ENCODE measurements at places on chromosomes 3 and 15.

GRCh38 chr3:45272032-45272810 lies 46.1 kb upstream of the TMEM158 start:
- no peak for DNase-seq

GRCh38 chr15:78312957-78313356 lies 13.5 kb upstream of the SKIC8 start:
- DNase-seq: no peak

GRCh38 chr15:74339371-74339770 lies 28.1 kb downstream of the CYP11A1 start:
- no peak for DNase-seq

DNA sequence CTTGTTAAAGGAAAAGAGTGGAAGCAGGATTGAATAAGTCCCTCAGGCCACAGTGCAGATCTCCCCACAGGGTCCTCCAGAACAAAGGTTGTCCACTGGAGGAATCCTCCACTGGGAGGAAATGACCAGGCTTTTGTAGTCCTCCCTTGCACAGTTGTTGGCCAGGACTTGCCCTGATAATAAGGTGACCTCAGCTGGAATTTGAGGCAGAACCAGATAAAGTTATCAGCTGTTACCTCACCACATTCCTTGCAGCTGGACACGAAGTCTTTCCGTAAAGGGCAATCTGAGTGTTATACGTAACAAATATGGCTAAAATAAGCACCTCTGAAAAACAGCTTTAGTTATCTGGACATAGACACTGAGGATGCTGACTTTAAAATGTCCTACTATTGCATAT lies 83.5 kb upstream of the NAALADL2 start:
- DNase-seq: no peak

DNA sequence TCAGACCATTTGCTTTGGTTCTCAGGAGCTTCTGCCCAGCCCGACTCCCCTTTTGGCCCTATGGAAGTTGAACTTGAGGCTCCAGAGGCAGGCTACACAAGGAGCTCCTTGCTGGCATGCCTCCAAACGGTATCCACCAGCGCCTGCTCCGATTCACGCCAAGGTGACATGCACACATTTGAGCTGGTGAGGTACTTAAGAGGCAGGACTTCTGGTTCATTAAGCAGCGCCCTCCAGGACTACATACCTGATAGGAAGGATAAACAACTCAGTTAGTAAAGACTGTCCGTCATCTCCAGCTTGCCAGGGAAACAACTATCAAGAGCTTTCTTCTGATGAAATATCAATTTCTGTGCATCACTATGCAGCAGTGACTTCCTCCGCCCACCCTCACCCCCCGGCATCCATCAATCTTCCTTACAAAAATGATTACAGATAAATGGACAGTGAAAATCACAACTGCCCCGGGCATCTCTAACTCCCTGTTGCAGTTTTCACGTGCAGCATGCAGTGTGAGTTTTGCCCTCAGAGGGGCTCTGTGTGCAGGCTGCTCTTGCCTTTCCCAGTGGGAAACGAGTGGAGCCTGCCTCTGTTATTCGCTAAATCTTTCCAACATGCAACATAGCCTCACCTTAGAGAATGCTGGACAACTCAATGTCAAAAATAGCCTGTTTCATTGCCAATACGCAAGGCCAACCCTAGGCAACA lies 122.9 kb downstream of the ARRDC4 start:
- DNase-seq: no peak

DNA sequence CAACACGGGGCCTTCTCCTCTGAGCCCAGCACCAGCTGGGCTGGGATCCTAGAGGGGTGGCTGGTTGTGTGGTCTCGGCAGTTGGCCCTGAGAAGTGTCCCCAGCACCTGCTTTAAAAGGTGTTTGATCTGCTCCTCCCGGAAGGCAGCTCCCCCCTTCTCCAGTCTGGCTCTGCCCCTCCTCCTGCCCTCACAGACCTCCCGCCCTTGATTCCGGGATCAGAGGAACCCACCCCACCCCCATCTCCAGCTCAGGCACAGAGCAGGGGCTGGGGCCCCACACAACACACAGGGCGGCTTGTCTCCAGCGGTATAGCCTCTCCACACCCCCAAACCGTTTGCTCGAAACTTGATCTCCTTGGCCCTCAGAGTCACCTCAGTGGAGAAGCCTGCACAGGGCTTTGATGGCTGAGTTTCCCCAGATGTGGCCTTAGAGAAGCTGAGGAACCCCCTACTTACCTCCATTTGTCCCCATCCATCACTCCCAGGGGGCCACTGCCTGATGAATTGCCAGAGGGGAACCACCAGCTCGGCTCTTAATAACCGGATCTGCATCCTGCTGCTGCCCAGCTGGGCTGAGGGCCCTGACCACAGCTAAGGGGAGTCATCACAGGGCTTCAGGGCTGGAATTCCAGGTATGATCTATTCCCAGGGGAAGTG lies 6.4 kb upstream of the STRA6 start:
- DNase-seq: no peak

DNA sequence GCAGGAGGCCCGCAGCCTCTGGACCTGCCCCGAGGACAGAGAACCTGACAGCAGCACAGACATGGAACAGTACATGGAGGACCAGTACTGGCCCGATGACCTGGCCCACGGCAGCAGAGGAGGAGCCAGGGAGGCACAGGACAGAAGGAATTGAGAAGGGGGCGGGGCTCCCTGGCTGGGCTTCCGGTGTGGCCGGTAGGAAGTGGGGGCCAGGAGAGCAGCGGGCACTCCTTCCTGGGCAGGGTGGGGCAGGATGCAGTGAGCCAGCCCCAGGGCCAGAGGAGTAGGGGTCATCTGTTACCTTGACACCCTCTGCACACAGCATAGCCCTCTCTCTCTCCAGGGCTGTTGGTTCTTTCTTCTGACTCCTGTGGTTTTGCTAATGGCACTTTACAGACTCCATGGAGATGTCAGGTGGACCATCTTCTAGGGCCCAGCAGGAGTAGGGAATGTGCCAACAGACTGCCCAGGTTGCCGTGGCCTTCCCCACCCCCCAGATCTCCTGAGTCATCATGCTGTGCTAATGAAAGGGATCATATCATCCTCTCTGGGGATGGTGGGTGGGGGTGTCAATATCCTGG lies 8.6 kb upstream of the ISG20 start:
- peak; percentile 80 for DNase-seq

- no peak for DNase-seq
Measured at GRCh38 chr15:62035256-62035924, 24.9 kb downstream of the VPS13C start.

GRCh38 chr3:137509354-137510045 lies 254.6 kb upstream of the SOX14 start:
- DNase-seq: no peak

DNA sequence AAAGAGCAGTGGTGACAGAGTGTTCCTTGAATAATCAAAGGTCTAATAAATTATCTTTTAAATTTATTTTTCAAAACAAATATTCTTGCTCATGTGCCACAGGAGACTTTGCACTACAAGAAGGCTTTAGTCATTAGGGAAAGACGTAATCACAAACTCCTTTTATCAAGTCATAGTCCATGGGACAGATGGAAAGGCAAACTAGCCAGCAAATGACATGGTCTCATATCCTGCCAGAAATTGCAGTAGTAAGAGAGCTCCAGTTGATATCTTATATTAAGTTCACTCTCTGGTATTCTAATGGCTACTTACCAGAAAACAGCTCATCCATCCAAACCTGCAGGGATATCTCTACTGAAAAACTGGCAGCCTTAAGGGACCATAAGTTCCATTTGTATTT lies 225.0 kb upstream of the TP63 start:
- DNase-seq: no peak

DNA sequence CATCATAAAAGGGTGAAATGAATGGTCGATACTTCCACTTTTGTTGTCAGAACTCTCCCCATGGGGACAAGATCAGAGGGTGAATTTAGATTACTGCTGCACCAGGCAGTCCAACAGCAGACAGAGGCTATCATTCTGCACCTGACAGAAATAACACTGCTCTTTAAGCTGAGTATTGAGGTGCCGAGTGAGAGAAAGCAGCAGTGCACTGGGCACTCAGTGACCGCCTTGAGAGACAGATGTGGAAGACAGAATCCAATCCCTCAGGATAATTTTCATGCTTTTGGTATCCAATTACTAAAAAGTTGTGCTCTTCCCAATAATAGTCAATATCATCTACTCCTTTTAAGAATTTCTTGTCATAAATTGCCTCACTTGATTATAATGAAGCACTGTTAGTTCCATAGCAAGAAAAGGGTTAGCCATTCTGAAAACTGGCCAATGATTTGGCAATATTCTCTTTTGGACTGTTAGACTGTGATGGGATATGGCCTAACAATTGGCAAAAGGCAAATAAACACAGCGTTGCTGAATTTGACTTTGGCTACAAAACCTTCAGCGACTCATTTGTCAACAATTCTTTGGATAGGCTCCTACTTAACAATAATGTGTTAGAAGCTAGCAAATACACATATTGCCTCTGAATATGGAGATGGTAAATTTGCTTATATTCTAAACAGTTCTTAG lies 5.5 kb downstream of the FGF7 start:
- no peak for DNase-seq

- no peak for DNase-seq
Measured at GRCh38 chr3:58237941-58238681, 519 bp downstream of the ABHD6 start.

GRCh38 chr3:188348435-188349244 lies 194.7 kb downstream of the LPP start:
- DNase-seq: no peak

DNA sequence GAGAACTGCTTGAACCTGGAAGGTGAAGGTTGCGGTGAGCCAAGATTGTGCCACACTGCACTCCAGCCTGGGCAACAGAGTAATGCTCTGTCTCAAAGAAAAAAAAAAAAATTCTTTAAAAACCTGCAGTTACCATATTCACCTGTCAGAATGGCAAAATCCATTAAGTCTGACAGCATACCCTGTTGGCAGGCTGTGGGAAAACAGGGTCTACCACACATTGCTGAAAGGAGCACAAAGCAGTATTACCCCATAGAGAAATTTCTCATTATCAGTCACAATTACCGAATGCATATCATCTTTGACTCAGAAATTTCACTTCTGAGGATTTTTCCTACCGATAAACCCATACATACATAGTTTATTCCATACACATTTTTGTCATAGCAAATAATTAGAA lies 264.1 kb upstream of the SLCO3A1 start:
- no peak for DNase-seq

GRCh38 chr15:56804938-56805337 lies 71.6 kb upstream of the ZNF280D start:
- no peak for DNase-seq

DNA sequence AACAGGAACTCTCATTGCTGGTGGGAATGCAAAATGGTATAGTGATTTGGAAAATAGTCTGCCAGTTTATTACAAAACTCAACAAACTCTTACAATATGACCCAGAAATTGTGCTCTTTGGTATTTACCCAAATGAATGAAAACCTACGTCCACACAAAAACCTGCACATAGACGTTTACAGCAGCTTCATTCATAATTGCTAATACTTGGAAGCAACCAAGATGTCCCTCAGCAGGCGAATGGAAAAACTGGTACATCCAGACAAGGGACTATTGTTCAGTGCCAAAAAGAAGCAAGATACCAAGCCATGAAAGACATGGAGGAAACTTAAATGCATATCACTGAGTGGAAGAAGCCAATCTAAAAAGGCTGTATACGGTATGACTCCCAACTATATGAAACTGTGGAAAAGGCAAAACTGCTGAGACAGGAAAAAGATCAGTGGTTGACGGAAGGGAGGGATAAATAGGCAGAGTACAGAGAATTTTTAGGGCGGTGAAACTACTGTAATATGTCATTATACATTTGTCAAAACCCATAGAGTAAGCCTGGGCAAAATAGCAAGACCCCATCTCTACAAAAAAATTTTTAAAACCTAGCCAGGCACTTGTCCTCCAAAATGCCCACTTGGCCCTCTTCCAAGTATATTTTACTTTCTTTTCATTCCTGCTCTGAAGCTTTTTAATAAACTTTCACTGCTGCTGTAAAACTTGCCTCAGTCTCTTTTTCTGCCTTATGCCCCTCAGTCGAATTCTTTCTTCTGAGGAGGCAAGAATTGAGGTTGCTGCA lies 4.9 kb upstream of the MKRN2OS start:
- DNase-seq: no peak

DNA sequence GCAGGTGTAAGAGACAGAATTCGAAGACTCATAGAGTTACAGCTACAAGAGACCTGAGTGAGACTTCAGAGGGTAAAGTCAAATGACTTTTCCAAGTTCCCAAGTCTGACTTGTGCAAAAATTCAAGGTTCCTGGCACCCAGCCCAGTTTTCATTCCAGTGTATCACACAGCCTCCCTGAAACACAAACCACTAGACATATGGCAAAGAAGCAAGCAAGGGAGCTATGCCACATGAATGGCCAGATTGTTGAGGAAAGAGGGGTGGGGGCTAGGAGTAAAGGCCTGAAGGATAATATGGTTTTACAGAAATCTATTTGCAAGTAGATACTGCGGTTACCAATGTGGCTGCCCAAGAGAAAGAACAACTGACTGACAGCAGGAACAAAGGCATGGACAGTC lies 301.2 kb downstream of the MECOM start:
- peak; percentile 7 for DNase-seq

DNA sequence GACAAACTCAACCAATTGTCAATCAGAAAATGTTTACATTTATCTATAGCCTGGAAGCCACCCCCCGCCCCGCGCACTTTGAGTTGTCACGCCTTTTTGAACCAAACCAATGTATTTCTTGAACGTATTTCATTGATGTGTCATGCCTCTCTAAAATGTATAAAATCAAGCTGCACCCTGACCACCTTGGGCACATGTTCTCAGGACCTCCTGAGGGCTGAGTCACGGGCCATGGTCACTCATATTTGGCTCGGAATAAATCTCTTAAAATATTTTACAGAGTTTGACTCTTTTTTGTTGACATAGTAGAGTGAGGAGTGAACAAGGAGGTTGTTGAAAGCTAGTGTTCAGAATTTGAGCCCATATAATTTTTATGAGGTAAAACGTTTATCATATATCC lies 6.5 kb downstream of the MCTP2 start:
- DNase-seq: no peak

DNA sequence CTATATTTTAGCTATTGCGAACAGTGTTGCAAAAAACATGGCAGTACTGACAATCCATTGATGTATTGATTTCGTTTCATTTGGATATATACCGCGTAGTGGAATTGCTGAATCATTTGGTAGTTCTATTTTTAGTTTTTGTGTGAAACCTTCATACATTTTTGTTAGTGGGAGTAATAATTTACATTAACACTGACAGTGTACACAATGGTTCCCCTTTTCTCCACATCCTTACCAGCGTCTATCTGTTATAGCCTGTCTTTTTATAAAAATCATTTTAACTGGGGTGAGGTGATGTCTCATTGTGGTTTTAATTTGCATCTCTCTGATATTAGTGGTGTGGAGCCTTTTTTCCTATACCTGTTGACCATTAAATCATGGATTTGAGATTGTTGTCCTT lies 392.4 kb upstream of the ALCAM start:
- no peak for DNase-seq

GRCh38 chr3:171374661-171375285 lies 85.4 kb downstream of the TNIK start:
- DNase-seq: no peak

- no peak for DNase-seq
Measured at GRCh38 chr15:70608144-70608543, 155.2 kb downstream of the UACA start.

GRCh38 chr3:125079675-125080045 lies 23.9 kb upstream of the HEG1 start:
- DNase-seq: no peak

GRCh38 chr3:70824078-70824477 lies 511.6 kb upstream of the MDFIC2 start:
- no peak for DNase-seq

Measured in COR-L47 (cell line).